ENCODE measurements at places on chromosomes 2 and 18. TPM values are rescaled to one million over a fixed set of nuclear protein-coding genes. Genes with fewer than 3 reads are reported as not detected.

The ECEL1 gene
- not detected for total RNA-seq

The AFF3 gene
- 10.2 TPM for total RNA-seq

The LRATD1 gene
- total RNA-seq = under 0.01 TPM

The POTEI gene
- total RNA-seq = not detected

The ZC3H8 gene
- 6.9 TPM for total RNA-seq

The IL36G gene
- not detected for total RNA-seq

The REG3A gene
- total RNA-seq = not detected

The CFC1 gene
- not detected for total RNA-seq

All from melanocyte of skin (primary cell).